ENCODE measurements at places on chromosomes 16 and 17. TPM values are rescaled to one million over a fixed set of nuclear protein-coding genes. Genes with fewer than 3 reads are reported as not detected.

- H3K4me3 ChIP-seq: no peak overlapping the region
- no peaks in the 10 kb centered on the region for H3K36me3 ChIP-seq
- DNase-seq: no peak
- no peak overlapping the region for H3K27ac ChIP-seq
These were observed 2285.8 kb downstream of the TP53TG3F start for GRCh38 chr16:35745191-35745590.

DNA sequence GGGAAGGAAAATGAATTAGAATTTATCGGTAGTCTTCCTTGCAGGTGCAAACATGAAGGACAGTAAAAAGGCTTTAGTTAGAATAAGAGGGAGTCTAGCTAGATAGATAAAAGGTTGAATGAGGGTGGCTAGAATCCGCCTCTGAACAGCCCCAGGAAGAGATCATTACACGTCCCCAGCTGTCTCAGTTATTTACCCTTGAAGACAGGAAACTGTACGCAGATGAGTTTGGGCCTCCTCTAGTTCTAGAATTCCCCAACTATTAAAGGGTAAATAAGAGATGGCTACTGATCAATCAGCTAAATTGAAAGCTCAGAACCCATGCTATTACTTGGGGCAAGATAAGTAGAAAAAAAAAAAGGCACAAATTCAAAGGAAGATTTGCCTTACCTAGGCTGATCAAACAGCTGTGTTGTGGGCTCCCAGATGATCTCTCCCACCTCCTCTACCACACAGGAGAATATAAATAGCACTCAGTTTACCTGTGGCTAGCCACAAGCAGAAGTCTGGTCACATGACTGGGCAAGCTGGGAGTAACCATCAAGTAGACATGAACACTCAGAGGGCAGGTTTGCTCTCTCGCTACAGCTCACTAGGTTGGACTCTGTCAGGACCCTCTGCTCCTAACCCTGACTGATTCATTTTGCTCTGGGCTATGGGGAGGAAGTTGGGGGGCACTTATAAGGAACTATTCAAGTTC lies 17.0 kb downstream of the FAM117A start:
- no peak overlapping the region for H3K4me3 ChIP-seq
- peak overlapping the region; percentile 4 for H3K27ac ChIP-seq

DNA sequence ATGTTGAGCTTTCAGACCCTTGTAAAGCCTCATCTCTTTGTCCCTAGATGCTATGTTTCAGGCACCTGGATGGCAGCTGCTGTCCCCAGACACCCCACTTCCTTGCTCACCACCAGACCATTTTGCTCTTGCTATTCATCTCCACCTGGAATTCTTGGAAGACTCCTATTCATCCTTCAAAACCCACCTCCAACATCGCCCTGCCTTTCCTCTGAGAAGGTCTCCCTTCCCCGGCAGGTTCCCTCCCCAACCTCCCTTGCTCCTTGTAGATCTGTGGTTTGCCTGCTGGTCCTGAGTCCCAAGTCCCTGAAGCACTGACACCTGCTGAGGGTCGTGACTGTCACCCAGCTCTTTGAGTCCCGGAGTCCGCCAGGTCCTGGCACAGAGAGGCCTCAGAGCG lies 9.9 kb downstream of the ZNF469 start:
- no peak for DNase-seq
- H3K4me1 ChIP-seq: peaks cover 5% of the 10 kb centered on the region
- H3K27me3 ChIP-seq: no peaks in the 10 kb centered on the region
- no peaks in the 10 kb centered on the region for H3K36me3 ChIP-seq
- no peak overlapping the region for H3K4me3 ChIP-seq

GRCh38 chr17:5254903-5255521 lies 20.4 kb upstream of the SCIMP start:
- no peaks in the 10 kb centered on the region for H3K36me3 ChIP-seq
- no peak for DNase-seq
- H3K4me1 ChIP-seq: no peaks in the 10 kb centered on the region
- no peak overlapping the region for H3K4me3 ChIP-seq
- no peaks in the 10 kb centered on the region for H3K27me3 ChIP-seq

GRCh38 chr16:85425074-85425662 lies 188.0 kb upstream of the GSE1 start:
- no peaks in the 10 kb centered on the region for H3K27me3 ChIP-seq
- no peak overlapping the region for H3K4me3 ChIP-seq
- H3K36me3 ChIP-seq: no peaks in the 10 kb centered on the region
- no peak overlapping the region for H3K27ac ChIP-seq
- peaks cover 1% of the 10 kb centered on the region for H3K4me1 ChIP-seq

- H3K4me3 ChIP-seq: no peak overlapping the region
- no peak for DNase-seq
- H3K27ac ChIP-seq: no peak overlapping the region
- peaks cover 18% of the 10 kb centered on the region for H3K4me1 ChIP-seq
- no peaks in the 10 kb centered on the region for H3K36me3 ChIP-seq
These were observed 3.9 kb downstream of the FDXR start for GRCh38 chr17:74868908-74869255.

- H3K4me1 ChIP-seq: no peaks in the 10 kb centered on the region
- H3K36me3 ChIP-seq: no peaks in the 10 kb centered on the region
- no peak overlapping the region for H3K4me3 ChIP-seq
- H3K27me3 ChIP-seq: no peaks in the 10 kb centered on the region
These were observed 368.9 kb upstream of the C16orf82 start for GRCh38 chr16:26697807-26698206.

- H3K27me3 ChIP-seq: no peaks in the 10 kb centered on the region
- H3K4me3 ChIP-seq: no peak overlapping the region
- no peak overlapping the region for H3K27ac ChIP-seq
- no peaks in the 10 kb centered on the region for H3K36me3 ChIP-seq
- peaks cover 3% of the 10 kb centered on the region for H3K4me1 ChIP-seq
- DNase-seq: no peak
These were observed 17.3 kb downstream of the FAM83G start for GRCh38 chr17:18987230-18987610.

- H3K4me1 ChIP-seq: no peaks in the 10 kb centered on the region
- no peaks in the 10 kb centered on the region for H3K27me3 ChIP-seq
- DNase-seq: no peak
- no peak overlapping the region for H3K4me3 ChIP-seq
These were observed 286.6 kb upstream of the CCL2 start for GRCh38 chr17:33968350-33969044.

GRCh38 chr17:68576811-68577496 lies 24.2 kb downstream of the FAM20A start:
- H3K27me3 ChIP-seq: no peaks in the 10 kb centered on the region
- DNase-seq: no peak
- H3K27ac ChIP-seq: no peak overlapping the region
- no peak overlapping the region for H3K4me3 ChIP-seq

DNA sequence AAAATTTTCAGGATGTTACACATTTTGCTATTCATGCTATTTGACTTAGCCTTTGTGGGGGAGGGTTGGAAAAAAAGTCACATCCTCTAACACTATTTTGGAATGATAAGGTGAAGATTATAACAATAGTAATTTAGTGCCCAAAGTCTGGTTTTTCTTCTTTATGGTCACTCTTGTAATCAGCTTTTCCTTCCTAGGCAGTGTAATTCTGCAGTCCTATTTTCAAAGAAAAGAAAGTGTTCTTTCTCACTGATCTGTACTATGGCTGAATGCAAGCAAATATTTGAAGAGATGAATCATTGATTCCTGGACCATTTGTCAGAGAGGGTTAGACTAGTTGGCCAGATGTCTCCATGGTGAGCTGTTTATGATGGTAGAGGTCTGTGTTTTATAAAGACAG lies 8.4 kb downstream of the RSPRY1 start:
- no peaks in the 10 kb centered on the region for H3K36me3 ChIP-seq
- no peak overlapping the region for H3K27ac ChIP-seq

- H3K4me3 ChIP-seq: no peak overlapping the region
- peaks cover 46% of the 10 kb centered on the region for H3K4me1 ChIP-seq
- no peaks in the 10 kb centered on the region for H3K27me3 ChIP-seq
These were observed 9.9 kb downstream of the TBC1D16 start for GRCh38 chr17:80025796-80026195.

DNA sequence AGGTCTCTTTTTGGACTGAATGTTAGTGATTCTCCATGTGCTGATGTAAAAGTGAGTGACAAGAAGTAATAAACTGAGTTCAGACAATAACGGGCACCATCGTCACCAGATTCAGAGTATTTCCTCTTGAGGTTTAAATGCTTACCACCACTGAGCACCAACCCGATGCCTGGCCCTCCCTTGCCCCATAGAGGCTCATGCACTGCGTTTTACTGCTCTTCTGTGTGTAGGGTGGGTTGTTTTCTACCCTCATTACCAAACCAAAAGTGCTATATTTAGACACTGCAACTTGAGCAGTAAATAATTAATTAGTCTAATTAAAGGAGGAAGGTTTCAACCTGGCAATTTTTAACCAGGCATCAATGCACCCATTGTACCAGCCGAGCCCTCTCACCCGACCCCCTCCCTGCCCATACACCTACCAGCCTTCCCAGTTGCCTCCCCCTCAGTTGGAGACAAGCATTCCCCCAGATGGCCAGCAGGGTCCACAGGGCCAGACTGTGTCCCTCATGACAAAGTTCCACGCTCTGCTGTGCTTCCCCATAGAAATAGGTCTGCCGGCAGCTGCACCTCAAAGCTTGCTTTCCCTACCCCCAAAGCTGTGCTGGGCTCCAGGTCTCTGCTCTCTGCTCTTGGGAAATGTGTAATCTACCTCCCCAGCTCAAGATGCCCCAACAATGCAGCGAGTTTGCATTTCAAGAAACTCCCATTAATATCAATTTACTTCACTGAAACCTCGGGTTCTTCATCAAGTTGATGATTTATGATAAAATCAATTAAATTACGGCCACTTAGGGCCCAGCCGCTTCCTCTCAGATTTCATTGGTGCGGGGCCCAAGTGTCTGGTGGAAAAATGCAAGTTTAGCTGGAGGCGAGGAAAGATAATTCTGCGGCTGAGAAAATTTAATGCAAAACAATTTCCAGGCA lies 16.0 kb downstream of the HOXB4 start:
- H3K27ac ChIP-seq: no peak overlapping the region
- peaks cover 21% of the 10 kb centered on the region for H3K27me3 ChIP-seq
- H3K36me3 ChIP-seq: no peaks in the 10 kb centered on the region
- DNase-seq: no peak

DNA sequence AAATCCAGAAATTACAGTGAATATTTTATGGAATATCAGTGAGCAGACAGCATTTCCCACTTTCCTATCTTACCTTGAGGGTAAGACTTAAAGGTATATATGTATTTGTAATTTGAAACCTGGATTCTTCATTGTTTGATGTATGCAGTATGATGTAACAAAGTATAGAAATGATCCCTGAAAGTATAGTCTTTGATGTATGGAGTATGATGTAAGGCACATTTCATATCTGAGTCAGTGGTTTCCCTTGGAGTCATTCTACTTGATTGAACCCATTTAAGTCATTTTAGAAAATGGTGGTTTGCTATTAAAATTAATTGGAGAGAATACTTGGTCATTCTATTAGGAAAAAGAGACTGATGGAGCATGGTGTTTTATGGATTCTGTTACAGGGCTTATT lies 10.1 kb downstream of the AMZ2 start:
- H3K36me3 ChIP-seq: peaks cover 6% of the 10 kb centered on the region
- H3K27me3 ChIP-seq: no peaks in the 10 kb centered on the region
- peaks cover 9% of the 10 kb centered on the region for H3K4me1 ChIP-seq
- no peak overlapping the region for H3K27ac ChIP-seq
- H3K4me3 ChIP-seq: no peak overlapping the region

DNA sequence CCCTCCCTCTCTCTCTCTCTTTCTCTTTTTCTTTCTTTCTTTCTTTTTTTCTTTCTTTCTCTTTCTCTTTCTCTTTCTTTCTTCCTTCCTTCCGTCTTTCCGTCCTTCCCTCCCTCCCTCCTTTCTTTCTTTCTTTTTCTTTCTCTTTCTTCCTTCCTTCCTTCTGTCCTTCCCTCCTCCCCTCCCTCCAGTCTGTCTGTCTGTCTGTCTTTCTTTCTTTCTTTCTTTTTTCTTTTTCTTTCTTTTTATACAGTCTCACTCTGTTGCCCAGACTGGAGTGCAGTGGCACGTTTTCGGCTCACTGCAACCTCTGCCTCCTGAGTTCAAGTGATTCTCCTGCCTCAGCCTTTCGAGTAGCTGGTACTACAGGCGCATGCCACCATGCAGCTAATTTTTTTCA lies 14.4 kb downstream of the CA4 start:
- DNase-seq: no peak
- peaks cover 11% of the 10 kb centered on the region for H3K4me1 ChIP-seq
- no peak overlapping the region for H3K27ac ChIP-seq
- H3K27me3 ChIP-seq: no peaks in the 10 kb centered on the region

DNA sequence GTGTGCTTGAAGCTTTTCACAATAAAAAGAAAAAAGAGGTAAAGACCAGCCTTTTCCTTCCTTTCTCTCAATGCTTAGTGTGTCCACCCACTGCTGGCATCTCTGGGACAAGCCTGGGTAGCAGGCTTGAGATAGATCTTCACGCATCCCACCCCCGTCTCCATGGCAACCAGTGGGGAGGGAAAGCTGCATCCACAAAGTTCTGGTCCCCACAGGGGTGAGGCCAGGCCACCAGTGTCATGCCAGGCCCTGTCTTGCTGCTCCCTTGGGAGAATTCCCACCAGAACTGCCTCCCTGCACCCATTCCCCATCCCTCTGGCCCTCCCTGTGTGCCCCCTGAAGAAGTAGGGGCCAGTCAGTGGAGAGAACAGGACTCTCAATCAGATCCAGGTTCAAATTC lies 259.9 kb downstream of the MRTFB start:
- DNase-seq: no peak
- no peaks in the 10 kb centered on the region for H3K4me1 ChIP-seq
- H3K27ac ChIP-seq: no peak overlapping the region
- H3K27me3 ChIP-seq: no peaks in the 10 kb centered on the region
- no peak overlapping the region for H3K4me3 ChIP-seq

GRCh38 chr17:61505846-61506627 lies 53.8 kb downstream of the TBX4 start:
- DNase-seq: no peak
- H3K4me1 ChIP-seq: no peaks in the 10 kb centered on the region
- no peaks in the 10 kb centered on the region for H3K27me3 ChIP-seq
- no peak overlapping the region for H3K27ac ChIP-seq

DNA sequence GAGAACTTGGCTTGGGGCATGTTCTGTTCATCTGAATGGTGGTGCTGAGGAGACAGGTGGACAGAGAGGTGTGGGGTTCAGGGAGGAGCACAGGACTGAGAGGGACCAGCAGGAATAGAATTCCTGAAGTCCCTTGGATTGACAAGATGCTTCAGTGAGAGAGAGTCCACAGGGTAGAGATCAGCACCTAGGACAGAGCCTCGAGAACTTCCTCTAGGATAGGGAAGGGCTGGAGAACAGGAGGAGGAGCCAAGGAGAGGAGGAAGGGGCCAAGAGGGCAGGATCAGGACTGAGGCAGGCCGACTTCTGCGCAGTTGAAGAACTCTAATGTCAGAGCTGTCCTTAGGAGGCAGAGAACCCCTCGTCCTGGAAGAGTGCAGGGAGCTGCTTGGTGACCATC lies 138.4 kb downstream of the PRKCB start:
- no peak overlapping the region for H3K4me3 ChIP-seq
- H3K27me3 ChIP-seq: no peaks in the 10 kb centered on the region
- DNase-seq: no peak
- no peaks in the 10 kb centered on the region for H3K36me3 ChIP-seq

NXPH3 gene
- total RNA-seq: 1.0 TPM

OMG gene
- 0.45 TPM for total RNA-seq

KAT7 gene
- 82.7 TPM for total RNA-seq

GRB7 gene
- 7.1 TPM for total RNA-seq

RAMP2 gene
- total RNA-seq: 26.0 TPM

CDR2L gene
- 2.6 TPM for total RNA-seq

RDM1 gene
- not detected for total RNA-seq

HSD17B1 gene
- total RNA-seq: 0.27 TPM

Measured in thyroid gland (tissue), 4 donors.